Globus pallidus (tissue), 1 donor: ENCODE measurements at places on chromosomes 2 and 18.

DNA sequence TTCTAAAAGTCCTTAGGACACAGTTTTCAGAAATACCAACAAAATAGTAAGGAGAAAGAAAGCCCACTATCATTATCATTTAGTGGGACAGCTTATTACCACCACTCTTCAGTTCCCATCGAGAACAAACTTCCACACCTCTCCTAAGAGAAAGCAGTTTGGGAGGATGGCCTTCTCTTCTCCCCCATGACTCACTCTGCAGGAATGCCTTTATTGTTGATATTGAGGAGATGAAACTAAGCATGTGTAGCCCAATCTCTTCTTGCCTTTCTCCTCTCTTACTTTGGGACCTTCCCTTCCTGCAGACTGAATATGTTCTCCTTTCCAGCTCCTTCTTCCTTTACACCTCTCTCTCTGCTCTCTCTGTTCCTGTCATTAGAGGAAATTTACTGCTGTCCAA is 30.0 kb upstream of the ERMN start:
- DNase-seq: no peak

- peak; percentile 83 for DNase-seq
Observed at GRCh38 chr2:102240640-102241370, 54.0 kb downstream of the IL1RL2 start.

- no peak for DNase-seq
Observed at GRCh38 chr2:2902547-2903281, 474.9 kb downstream of the EIPR1 start.

DNA sequence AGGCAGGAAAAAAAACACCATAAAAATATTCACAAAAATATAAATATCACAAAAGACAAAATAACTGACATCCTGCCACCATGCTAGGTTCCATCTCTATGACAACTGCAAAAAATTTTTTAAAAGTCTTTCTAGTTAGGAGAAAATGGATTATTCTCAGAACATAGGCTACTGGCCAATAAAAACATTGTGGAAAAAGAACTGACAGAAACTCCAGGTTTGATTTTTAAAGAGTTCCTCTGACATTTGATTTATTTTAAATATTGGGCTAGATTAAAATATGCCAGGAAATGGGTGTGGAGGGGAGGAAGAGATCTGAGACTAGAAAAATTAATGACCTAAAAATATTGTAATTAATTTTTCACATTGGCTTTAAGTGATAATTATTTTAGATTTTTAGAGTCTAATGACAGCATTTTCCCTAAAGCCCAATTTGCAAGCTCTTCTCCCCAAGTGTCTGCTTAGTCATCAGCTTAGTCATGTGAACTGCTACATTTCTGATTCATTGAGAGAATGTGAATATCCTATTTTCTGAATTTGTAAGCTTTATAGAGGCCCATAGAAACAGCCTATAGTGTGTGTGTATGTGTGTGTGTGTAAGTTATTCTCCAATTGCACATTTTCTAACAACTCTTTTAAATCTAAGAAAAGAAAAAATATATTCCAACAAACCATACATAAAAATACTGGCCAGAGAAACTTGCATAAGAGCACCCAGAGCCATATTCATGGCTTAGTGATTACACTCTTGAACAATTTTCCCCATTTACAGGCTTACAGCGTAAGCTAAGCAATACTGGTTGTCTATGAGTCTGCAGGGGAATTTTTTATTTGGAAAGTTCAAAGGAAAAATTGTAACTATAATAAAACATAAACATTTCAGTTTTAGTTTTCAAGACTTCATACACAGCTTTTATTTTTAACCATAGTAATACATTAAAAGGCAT is 48.4 kb downstream of the TMEFF2 start:
- no peak for DNase-seq

GRCh38 chr2:14642499-14642898 is 10.0 kb downstream of the LRATD1 start:
- DNase-seq: no peak

- no peak for DNase-seq
Observed at GRCh38 chr2:30732876-30733275, 74.4 kb downstream of the CAPN13 start.

DNA sequence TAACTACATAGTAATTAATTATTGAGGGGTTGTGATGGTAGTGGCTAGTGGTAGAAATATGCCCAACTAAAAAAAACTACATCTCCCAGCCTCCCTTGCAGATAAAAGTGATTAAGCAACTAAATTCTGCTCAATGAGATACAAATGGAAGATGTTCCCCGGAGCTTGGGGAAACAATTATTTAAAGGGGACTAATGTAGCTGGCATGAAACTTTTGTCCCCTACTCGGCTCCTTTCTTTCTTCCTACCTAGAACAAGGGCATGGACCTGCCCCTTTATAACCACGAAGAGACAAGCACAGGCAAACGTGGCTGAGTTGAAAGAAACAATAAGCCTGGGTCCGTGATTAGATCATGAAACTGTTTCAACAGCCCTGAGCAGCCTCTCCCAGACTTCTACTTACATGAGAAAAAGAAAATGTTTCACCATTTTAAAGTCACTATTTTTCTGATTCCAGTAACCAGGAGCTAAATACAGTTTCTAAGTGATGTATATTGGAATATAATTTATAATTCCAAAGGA is 236.9 kb downstream of the SCG2 start:
- DNase-seq: peak; percentile 8

- DNase-seq: no peak
Observed at GRCh38 chr2:207449642-207450165, 80.1 kb upstream of the CREB1 start.

- no peak for DNase-seq
Observed at GRCh38 chr2:6308986-6309385, 556.7 kb downstream of the CMPK2 start.

DNA sequence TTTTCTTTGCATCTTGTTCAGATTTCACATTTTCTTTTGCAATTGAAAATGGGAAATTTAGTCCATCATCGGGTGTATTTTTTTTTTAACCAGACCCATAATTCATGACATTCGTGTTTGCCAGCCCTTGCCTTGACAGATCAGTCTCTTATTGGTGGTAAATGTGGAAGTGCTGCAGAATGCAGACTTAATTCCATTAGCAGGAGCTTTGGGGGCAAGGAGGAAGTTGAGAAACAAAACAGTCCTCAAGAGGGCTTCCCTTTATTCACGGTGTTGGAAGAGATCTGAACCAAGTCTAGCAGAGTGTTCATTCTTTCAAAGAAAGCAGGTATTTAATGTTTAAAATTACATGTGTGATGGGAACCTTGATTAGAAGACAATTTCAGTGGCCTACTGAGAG is 16.6 kb upstream of the RPE start:
- peak; percentile 24 for DNase-seq

GRCh38 chr2:12493031-12493513 is 223.7 kb upstream of the TRIB2 start:
- DNase-seq: peak; percentile 4

DNA sequence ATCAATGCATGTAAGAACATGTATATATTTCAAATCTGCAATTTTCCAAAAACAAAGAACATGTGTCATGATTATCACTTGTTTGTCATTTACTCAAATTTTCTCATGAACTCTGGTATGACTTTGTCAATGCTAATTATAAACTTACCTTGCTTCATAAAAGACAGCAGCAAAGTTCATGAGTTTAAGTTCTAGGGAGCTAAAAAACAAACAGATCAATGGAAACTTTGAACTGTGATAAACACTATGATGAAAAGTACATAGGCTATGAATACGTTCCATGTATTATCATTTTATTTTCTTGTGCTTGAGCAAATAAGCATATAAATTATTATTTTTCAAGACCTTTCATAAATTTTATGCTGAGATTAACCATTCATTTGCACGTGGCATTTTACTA is 940.8 kb downstream of the MBD2 start:
- no peak for DNase-seq

- DNase-seq: no peak
Observed at GRCh38 chr18:906416-907114, 1.9 kb downstream of the ADCYAP1 start.

- no peak for DNase-seq
Observed at GRCh38 chr2:235860111-235860510, 308.1 kb downstream of the GBX2 start.

DNA sequence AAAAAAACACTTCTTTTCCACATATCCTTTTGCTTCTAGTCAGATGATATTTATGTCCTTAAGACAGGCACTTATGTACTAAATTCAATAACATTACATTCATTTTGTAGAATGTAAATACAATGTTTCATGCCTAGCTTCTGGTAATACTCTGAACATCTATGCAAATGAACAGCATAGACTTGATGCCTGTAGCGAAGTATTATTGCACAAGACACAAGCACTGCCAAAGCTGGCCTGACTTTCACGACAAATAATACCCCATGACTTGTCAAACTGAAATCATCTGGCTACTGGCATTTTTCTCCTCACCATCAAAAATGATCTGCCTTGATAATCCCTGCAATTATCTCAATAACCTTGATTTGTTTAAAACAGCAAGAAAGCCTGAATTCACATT is 101.3 kb downstream of the L3MBTL4 start:
- DNase-seq: no peak

GRCh38 chr2:228181098-228182019 is at the start of gene SPHKAP:
Gene SPHKAP (minus strand): TSS chr2:228181687. CDS start chr2:228181598, 89 bp downstream.
- DNase-seq: no peak

GRCh38 chr2:46803547-46803878 is 112.1 kb downstream of the MCFD2 start:
- no peak for DNase-seq

DNA sequence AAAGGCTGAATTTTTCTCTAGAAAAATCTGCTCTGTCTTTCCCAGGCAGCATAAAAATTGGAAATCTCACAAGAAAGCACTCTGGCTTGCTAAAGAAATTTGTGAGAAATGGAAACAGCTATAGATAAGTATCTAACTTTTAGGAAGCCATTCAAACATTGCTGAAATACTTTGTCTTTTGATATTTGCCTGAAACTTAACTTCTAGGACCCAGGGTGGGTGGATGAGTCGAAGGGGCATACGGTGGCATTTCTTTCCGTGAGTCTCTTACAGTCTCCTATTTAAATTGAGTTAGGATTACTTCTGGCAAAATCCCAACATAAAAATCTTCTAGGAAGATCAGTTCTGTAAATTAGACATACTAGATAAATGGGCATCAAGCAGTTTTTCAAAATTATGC is 532 bp upstream of the COL3A1 start:
- DNase-seq: no peak
